Activated T-cell treated with anti-CD3 and anti-CD28 coated beads, Interleukin-2, amount 50 U/mL, for 72 hours (primary cell): ENCODE measurements at places on chromosomes 7 and 10. TPM values are rescaled to one million over a fixed set of nuclear protein-coding genes. Genes with fewer than 3 reads are reported as not detected.

DNA sequence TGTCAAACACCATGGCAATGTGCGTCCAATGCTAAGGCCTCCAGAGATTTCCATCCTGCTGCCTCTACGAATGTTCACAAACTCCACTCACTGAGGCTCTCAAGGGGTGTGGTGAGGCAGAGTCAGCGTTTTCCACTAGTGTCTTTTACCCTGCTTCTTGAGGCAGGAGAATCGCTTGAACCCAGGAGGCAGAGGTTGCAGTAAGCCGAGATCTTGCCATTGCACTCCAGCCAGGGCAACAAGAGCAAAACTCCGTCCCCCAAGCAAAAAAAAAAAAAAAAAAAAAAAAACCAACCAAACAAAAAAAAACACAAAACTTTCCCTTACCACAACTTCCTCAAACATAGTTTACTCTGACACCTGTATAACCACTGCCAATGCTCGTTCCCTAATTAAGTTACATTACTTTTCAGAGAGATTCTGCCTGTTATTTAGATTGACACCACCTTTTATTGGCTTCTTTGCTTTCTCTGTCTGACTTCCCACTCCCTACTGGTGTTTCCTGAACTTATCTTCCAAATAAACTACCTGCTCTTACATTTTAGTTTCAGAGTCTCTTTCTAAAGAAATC is 102.1 kb upstream of the ZNF746 start:
- no peaks in the 10 kb centered on the region for H3K27me3 ChIP-seq
- DNase-seq, result no peak
- H3K27ac ChIP-seq, result peak overlapping the region; percentile 92
- peak overlapping the region; percentile 78 for H3K4me3 ChIP-seq
- H3K4me1 ChIP-seq, result peaks cover 38% of the 10 kb centered on the region

- H3K27me3 ChIP-seq, result no peaks in the 10 kb centered on the region
- H3K4me3 ChIP-seq, result no peak overlapping the region
- no peak overlapping the region for H3K27ac ChIP-seq
These were observed 336.8 kb downstream of the BBS9 start for GRCh38 chr7:33466203-33466602.

The PTPRZ1 gene
- not detected for total RNA-seq

The AP4M1 gene
- total RNA-seq, result 10.5 TPM

- H3K27ac ChIP-seq, result no peak overlapping the region
- DNase-seq, result no peak
- no peaks in the 10 kb centered on the region for H3K27me3 ChIP-seq
- no peak overlapping the region for H3K4me3 ChIP-seq
These were observed 206.7 kb downstream of the KIAA1217 start for GRCh38 chr10:24415455-24416125.

GRCh38 chr7:50645186-50645585 is 80.0 kb upstream of the DDC start:
- H3K27me3 ChIP-seq, result no peaks in the 10 kb centered on the region
- no peak overlapping the region for H3K27ac ChIP-seq
- no peak overlapping the region for H3K4me3 ChIP-seq
- H3K4me1 ChIP-seq, result no peaks in the 10 kb centered on the region

The CCDC3 gene
- total RNA-seq, result 1.5 TPM

The ADCYAP1R1 gene
- total RNA-seq, result 0.12 TPM

- H3K27me3 ChIP-seq, result no peaks in the 10 kb centered on the region
- no peak for DNase-seq
- peaks cover 22% of the 10 kb centered on the region for H3K4me1 ChIP-seq
- H3K27ac ChIP-seq, result no peak overlapping the region
These were observed 5.7 kb downstream of the GRID2IP start for GRCh38 chr7:6545398-6546126.

GRCh38 chr7:23539494-23539907 is 7.7 kb upstream of the TRA2A start:
- DNase-seq, result no peak
- no peaks in the 10 kb centered on the region for H3K36me3 ChIP-seq
- peak overlapping the region; percentile 70 for H3K4me3 ChIP-seq
- no peaks in the 10 kb centered on the region for H3K27me3 ChIP-seq
- peak overlapping the region; percentile 95 for H3K27ac ChIP-seq

The UNCX gene
- not detected for total RNA-seq

GRCh38 chr7:19920705-19921104 is 147.3 kb upstream of the TMEM196 start:
- no peaks in the 10 kb centered on the region for H3K4me1 ChIP-seq
- H3K4me3 ChIP-seq, result no peak overlapping the region
- no peak overlapping the region for H3K27ac ChIP-seq
- H3K27me3 ChIP-seq, result no peaks in the 10 kb centered on the region
- H3K36me3 ChIP-seq, result no peaks in the 10 kb centered on the region

DNA sequence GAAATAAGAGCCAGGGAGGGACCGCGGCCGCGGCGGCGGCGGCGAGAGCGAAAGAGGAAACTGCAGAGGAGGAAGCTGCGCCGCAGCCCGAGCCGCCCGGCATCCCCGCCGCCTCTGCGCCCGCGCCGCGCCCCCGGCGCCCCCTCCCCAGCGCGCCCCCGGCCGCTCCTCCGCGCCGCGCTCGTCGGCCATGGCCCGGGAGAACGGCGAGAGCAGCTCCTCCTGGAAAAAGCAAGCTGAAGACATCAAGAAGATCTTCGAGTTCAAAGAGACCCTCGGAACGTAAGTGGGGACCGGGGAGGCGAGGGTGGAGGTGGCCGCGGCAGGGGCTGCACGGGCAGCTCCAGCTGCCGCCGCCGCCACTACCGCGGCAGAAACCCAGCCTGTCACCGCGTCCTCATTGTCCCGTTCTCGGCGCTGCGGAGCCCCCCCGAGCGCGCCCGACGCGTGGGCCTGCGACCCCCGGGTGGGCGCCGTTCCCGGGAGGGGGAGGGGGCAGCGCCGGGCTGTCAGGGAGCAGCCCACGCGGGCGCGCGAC is 351 bp downstream of the CAMK1D start:
- peaks cover 49% of the 10 kb centered on the region for H3K4me1 ChIP-seq
- H3K4me3 ChIP-seq, result peak overlapping the region; percentile 92
- H3K36me3 ChIP-seq, result peaks cover 11% of the 10 kb centered on the region
- peaks cover 28% of the 10 kb centered on the region for H3K27me3 ChIP-seq
- peak overlapping the region; percentile 89 for H3K27ac ChIP-seq

DNA sequence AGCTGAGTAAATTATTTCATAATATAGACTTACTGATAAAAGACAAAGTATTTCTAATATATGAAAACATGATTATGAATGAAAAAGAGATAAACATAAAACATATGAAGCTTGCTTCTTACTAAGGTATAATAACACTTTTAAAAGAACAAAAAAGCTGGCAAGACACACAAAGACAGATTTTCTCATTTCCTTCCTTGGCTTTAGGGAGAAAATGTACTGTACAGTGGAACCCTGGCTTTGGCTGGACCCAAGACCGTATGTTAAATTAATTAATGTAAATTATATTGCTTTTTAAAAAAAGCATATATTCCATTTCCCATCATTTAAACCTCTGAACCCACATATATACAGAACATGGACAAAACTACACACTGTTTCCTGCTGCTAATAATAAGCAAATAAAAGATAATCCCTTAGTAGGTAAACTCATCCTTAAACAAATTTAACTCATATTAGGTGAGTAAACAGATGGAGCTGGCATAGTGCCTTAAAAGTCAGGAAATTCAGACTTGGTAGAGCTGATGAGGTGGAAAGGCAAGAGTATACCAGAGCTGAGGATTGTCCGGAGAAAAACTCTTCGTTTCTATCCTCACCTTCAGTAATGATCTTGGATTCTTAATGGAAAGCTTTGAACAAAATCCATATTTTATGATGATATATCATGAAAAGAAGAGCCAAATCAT is 1016.4 kb upstream of the KCND2 start:
- no peak overlapping the region for H3K27ac ChIP-seq
- H3K4me1 ChIP-seq, result no peaks in the 10 kb centered on the region
- H3K4me3 ChIP-seq, result no peak overlapping the region
- H3K36me3 ChIP-seq, result no peaks in the 10 kb centered on the region

GRCh38 chr10:79391231-79392019 is 44.2 kb downstream of the PPIF start:
- no peak overlapping the region for H3K27ac ChIP-seq
- no peaks in the 10 kb centered on the region for H3K27me3 ChIP-seq
- no peak for DNase-seq
- H3K36me3 ChIP-seq, result no peaks in the 10 kb centered on the region
- H3K4me1 ChIP-seq, result peaks cover 14% of the 10 kb centered on the region
- no peak overlapping the region for H3K4me3 ChIP-seq

GRCh38 chr7:188174-188573 is 4.2 kb upstream of the FAM20C start:
- no peaks in the 10 kb centered on the region for H3K4me1 ChIP-seq
- DNase-seq, result no peak
- H3K27me3 ChIP-seq, result no peaks in the 10 kb centered on the region
- no peaks in the 10 kb centered on the region for H3K36me3 ChIP-seq
- no peak overlapping the region for H3K27ac ChIP-seq
- H3K4me3 ChIP-seq, result no peak overlapping the region

The MUC3A gene
- total RNA-seq, result not detected

The FAM24B gene
- total RNA-seq, result 38.1 TPM

DNA sequence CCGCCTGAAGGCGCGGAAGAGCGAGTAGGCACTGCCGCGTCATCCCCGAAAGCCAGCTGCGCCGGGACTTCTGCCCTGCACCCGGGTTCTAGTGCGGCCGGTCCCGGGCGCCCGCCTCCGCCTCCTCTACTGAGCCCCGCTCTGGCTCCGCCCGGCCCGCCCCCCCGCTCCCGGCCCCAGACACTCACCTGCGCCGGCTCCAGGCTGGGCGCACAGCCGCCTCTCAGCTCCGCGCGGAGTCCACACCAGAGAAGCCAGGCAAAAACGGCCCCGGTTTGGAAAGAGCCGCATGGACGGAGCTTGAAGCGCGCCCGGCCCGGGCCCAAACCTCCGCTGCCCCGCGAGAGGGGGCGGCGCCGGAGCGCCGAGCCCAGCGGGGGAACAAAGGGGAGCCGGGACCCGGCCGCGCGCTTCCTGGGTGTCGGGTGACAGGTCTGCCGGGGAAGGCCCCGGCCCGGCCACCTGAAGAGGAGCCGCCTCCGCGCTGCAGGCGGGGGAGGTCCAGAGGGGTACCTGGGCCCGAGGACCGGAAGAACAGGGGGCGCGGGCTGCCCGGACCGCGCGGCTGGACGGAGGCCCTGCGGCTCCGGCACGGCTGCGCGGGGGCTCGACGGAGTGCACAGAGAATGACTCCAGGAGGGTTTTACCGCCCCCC is 168.2 kb downstream of the NRF1 start:
- H3K4me3 ChIP-seq, result peak overlapping the region; percentile 92
- no peak overlapping the region for H3K27ac ChIP-seq
- H3K4me1 ChIP-seq, result peaks cover 35% of the 10 kb centered on the region
- no peaks in the 10 kb centered on the region for H3K36me3 ChIP-seq
- peak; percentile 52 for DNase-seq

DNA sequence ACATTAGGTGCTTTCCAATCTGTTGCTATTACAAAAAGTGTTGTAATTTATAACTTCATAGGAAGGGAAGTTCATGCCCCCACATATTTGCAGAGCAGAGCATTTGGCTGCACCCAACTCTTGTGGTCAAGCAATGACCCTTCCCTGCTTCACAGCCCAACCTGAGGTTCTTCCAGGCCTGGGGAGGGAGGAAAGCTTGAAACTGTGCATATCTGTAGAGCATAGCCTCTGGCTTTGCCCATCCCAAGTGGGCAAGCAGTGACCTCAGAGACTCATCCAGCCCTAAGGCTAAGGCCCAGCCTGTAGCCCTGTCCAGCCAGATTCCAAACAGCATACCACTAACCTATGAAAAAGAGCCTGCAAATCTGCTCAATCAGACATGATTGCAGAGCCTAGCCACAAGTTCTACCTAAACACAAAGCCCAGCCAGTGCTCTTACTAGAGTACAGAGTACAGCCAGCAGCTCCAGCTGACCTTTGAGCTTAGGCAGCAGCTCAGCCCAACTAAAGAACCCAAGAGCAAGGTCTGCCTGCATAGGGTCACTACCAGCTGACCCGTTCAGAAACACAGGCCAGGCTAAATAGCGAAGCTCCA is 14.4 kb upstream of the GSTK1 start:
- no peak overlapping the region for H3K4me3 ChIP-seq
- H3K36me3 ChIP-seq, result peaks cover 24% of the 10 kb centered on the region
- H3K4me1 ChIP-seq, result peaks cover 93% of the 10 kb centered on the region
- no peak for DNase-seq

DNA sequence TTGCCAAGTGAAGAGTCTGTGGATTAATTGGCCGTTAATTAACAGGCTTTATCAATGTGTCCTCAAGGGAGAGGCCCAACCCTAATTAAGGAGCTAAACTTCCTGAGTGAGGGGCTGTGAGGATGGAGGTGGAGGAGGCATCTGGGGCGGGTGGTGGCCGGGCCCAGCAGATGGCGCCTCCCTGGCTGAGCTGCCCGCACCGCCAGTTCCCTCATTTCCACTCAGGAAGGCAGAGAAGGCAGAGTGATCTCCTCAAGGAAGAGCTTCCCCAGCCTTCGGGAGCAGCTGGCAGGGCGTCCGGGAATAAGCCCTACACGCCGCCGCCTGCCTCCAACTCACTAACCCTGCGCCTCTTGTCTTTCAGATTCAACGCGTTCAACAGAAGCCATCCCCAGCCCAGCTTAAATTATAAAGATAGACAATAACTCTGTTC is 112.2 kb downstream of the CYTH3 start:
- no peak overlapping the region for H3K4me3 ChIP-seq
- peak overlapping the region; percentile 45 for H3K27ac ChIP-seq
- no peak for DNase-seq
- no peaks in the 10 kb centered on the region for H3K4me1 ChIP-seq
- H3K36me3 ChIP-seq, result no peaks in the 10 kb centered on the region

DNA sequence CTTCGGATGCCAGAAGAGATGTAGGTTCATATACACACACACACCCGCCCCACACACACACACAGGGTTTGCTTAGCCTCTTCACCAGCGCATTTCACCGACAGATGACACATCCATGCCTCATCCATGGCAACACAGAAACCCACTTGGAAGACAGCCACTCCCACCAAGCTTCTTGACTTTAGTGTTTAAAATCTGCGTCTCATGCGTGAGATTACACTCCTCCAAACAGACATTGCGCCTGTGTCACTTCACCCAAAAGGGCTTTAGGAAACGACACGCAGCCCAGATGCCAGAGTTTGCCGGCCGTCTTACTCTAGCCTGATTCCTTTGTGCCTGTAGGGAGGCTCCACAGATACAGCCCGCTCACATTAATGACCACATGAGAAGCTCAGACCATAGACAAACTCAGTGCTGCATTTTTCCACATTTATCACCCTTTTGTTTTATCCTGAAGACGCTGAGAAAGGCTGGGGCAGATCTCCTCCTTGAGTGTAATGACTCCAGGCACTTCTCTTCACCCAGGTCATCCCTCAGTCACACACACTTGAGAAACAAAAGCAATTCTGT is 73.8 kb downstream of the DIP2C start:
- H3K27me3 ChIP-seq, result peaks cover 12% of the 10 kb centered on the region
- H3K4me3 ChIP-seq, result no peak overlapping the region
- no peaks in the 10 kb centered on the region for H3K36me3 ChIP-seq
- H3K4me1 ChIP-seq, result no peaks in the 10 kb centered on the region
- no peak overlapping the region for H3K27ac ChIP-seq

The FBXO24 gene
- 2.1 TPM for total RNA-seq
